ENCODE measurements at places on chromosomes 4 and X.

DNA sequence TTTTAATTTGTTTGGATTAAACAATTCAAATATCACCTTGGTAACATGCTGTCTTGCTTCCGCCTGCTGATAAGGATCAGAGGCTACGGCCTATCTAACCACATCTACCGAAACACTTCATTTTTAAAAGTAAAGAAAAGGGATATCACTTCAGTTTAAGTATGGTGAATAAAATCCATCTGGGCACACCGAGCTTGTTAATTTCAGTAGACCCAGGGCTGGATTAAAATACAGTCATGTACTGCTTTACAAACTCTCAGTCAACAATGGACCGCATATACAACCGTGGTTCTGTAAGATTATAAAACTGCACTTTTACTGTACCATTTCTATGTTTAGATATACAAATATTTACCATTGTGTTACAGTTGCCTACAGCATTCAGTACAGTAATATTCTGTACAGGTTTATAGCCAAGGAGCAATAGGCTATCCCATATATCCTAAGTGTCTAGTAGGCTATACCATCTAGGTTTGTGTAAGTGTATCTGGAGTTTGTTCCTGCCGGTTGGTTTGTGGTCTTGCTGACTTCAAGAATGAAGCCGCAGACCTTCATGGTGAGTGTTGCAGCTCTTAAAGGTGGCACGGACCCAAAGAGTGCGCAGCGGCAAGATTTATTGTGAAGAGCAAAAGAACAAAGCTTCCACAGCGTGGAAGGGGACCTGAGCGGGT lies 40.0 kb downstream of the SEPTIN11 start:
- peak; percentile 46 for DNase-seq

DNA sequence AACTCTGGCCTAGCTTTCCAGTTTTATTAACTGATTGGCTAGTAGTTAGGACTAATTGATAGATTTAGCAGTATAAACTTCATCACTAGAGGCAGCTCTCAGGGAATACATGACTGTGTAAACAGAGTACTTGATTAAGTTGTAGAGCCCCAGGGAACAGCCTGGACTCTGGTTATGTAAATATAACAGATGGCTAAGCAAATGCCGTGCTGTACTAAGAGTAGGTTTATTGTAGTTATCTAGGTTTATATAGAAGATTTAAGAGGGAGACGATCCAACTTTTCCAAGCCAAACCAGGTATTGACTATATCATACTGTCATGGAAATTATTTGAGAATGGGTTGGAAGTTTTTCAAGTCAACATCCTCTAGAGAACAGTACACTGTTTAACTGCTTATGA lies 463.4 kb upstream of the GRID2 start:
- DNase-seq = no peak

GRCh38 chr4:78410676-78411075 lies 140.9 kb upstream of the ANXA3 start:
- DNase-seq = no peak

DNA sequence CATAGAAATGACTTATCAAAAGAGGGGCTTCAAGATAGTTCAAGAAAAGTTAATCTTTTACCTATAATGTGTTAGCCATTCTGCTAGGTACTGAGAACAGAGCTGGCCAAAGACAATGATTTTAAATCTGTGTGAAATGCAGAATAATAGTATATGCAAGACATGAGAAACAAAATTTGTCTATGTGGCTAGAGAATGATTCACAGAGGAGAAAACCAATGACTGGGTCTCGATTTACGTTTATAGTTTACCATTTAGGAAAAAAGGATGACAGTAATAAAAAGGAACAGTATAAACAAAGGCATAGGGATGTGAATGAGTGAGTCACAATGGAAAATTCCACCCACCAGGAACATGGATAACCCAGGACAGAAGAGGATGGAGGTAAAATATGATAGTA lies 31.9 kb downstream of the NPFFR2 start:
- DNase-seq = no peak

- no peak for DNase-seq
These were observed 31.8 kb downstream of the PPP2R2C start for GRCh38 chr4:6440506-6441201.

GRCh38 chr4:7676398-7676922 lies 241.7 kb upstream of the PSAPL1 start:
- no peak for DNase-seq

DNA sequence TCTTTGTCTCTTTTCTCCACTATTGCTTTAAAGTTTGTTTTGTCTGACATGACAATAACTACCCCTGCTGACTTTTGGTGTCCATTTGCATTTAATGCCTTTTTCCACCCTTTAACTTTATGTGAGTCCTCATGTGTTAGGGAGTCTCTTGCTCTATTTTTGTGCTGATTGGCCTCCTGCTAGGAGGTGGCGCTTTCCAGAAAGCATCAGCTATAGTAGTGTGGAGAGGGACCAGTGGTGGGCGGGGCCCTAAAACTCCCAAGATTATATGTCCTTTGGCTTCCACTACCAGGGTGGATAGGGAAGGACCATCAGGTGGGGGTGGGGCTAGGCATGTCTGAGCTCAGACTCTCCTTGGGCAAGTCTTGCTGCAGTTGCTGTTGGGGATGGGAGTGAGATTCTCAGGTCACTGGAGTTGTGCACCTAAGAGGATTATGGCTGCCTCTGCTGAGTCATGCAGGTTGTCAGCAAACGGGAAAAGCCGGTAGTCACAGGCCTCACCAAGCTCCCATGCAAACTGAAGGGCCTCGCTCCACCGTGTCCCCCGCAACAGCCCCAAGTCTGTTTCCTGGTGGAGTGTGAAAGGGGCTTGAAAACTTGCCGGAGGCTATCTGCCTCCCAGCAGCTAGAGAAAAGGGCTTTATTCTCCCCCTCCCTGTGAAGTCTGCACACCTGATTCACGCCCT lies 156.3 kb downstream of the CPEB2 start:
- no peak for DNase-seq

DNA sequence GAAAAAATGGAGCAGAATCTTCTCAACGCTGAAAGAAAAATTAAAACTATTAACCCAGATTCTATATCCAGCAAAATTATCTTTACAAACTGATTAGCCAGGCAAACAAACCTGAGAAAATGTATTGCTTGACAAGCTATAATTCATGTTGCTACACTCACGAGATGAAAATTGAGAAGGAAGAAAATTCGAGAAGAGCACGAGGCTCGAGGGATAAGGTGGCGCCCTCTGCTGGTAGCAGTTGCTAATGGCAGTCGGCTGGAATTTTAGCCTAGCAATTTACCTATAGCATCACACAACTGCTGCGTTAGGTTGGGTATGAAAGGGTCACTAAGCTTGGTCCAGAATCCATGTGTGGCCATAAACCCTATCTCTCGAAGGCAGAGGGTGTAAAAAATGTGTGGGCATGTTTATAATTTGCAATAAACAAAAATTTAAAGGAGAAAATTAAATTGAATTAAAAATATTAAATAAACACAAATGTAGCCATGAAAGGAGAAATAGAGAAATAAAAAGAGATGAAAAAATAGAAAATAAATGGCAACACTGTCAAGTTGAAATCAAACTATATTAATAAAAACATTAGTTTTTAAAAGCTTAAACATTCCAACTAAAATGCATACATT lies 126.6 kb downstream of the PPP4R3C start:
- DNase-seq = peak; percentile 21

GRCh38 chrX:13470685-13470977 lies 98.8 kb upstream of the EGFL6 start:
- no peak for DNase-seq

- no peak for DNase-seq
These were observed 155.9 kb upstream of the WDR1 start for GRCh38 chr4:10272511-10272910.

DNA sequence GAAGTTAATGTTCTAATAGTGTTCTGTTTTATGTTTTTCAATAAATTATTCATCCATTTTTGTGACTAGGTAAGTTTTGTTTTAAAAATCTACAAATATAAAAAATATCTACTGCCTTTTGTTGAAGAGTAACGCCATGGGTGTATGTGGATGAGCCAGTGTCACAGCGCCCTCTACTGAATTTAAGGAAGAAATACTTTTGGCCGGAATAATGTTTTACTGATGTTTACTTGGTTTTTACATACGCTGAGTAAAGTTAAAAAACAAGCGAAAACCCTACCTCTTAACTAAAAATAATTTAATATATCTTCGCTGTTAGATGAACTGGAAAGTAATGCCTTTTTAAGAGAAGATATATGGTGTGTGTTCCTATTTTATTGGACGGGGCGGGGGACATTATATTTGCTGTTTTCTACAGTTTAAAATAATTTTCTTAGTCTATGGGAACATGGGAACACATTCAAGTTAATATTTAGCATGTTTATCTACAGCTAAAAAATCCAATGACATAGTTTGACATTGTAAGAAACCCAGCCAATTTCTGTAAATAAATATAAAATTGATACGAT lies 86.1 kb downstream of the CPE start:
- no peak for DNase-seq

DNA sequence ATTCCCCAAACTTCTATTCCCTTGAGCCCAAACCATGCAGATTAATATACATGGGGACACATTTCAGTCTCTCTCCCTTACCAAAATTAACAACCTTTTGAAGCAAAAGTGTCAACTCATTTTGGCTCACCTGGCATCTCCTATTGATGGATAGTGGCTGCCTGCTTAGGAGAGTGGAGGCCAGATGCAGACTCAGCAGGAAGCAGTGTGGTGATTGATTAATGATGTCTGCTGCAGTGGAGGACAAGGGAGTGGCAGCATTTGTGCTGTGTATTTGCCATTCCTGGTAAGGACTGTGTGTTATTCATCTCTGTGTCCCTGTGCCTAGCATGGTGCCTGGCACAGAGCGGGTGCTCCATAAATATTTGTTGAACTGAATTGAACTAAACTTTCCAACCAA lies 590.1 kb downstream of the RAB28 start:
- DNase-seq = no peak

DNA sequence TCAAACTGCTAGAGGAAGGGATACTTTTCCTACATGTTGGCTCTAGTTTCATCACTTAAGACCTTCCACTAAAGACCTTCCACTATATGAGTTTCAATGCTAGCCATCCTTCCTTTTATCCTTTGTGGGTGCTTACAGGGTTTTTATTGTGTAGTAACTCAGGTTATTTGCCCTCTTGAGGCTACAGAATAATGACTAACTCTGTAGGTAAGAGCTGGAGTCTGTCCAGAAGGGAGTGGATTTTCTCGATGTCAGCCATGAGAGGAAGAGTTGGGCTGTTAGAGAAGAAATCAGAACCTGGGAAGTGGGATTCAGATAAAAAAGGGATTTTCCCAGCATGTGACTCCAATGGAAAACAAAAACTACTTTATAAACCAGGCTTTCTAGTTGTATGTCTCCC lies 27.5 kb upstream of the HERC5 start:
- no peak for DNase-seq

DNA sequence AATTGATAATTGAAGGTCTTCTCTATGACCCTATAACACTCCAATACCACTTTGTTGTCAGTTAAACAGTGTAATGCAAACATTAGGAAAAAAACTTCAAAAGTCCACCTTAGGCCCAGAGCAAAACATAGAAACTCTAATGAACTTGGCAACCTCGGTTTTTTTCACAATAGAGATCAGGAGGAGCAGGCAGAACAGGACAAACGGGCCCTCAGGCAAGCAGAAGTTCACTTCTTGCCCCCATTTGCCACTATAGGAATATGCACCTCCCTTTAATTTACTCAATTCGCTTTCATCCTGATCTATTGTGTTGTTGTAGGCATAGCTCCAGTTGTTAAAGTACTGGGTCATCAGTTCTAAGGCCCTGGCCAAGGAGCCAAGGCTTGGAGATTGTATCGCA lies 18.2 kb downstream of the ACOX3 start:
- DNase-seq = no peak

GRCh38 chr4:30863021-30863420 lies 142.9 kb downstream of the PCDH7 start:
- DNase-seq = no peak

DNA sequence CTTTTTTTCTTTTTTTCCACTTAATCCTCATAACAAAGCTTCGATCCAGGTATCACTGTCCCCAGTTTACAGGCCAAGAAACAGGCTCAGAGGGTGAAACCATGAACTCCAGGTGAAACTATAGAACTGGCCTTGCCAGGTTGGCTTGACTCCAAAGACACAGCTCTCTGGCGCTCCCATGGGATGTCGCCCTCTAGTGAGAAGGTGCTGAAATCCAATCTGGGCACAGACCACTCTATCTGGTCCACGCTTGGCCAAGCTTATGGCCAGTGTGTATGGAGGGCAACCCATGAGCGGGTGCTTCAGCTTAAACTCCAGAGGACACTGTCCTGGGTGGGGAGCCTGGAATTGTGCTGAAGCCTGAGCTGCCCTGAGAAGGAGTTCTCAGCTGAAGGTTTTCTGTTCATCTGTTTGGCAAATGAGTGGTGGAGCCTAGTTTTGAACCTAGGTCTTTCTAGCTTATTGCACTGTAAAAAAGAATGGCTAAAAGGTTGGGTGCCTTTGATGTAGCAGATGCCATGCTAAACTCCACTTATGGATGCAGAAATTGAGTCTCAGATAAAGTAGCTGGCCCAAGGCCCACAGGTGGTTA lies 70.5 kb downstream of the SEL1L3 start:
- DNase-seq = no peak

- DNase-seq = no peak
These were observed 30.4 kb upstream of the HPGDS start for GRCh38 chr4:94372991-94373390.

GRCh38 chr4:119479180-119479808 lies 149.3 kb downstream of the PDE5A start:
- DNase-seq = no peak

- DNase-seq = no peak
These were observed 64.6 kb upstream of the TRPC5 start for GRCh38 chrX:112147206-112147605.

GRCh38 chr4:180790471-180790870 lies 1452.7 kb upstream of the TENM3 start:
- DNase-seq = no peak

DNA sequence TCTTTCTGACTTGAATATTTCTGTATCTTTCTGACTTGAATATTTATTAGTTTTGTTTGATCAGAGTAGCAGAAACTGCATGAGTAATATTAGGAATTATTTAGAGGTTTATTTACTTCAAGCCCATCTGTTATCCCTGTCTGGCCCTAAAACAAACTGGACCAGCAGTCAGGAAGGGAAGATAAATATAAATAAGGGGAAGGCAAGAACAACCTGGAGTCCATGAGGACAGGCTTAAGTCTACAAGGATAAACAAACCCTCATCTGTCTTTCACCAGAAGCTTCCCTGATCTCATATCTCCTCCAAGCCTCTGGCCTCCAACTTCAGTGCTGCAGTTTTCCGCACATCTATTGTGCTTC lies 524.9 kb downstream of the CENPC start:
- DNase-seq = no peak

- no peak for DNase-seq
These were observed 20.7 kb downstream of the HAND2 start for GRCh38 chr4:173509036-173510001.

Data from T-helper 9 cell (primary cell).